Choroid plexus epithelial cell (primary cell): ENCODE measurements at places on chromosomes 13 and 19.

DNA sequence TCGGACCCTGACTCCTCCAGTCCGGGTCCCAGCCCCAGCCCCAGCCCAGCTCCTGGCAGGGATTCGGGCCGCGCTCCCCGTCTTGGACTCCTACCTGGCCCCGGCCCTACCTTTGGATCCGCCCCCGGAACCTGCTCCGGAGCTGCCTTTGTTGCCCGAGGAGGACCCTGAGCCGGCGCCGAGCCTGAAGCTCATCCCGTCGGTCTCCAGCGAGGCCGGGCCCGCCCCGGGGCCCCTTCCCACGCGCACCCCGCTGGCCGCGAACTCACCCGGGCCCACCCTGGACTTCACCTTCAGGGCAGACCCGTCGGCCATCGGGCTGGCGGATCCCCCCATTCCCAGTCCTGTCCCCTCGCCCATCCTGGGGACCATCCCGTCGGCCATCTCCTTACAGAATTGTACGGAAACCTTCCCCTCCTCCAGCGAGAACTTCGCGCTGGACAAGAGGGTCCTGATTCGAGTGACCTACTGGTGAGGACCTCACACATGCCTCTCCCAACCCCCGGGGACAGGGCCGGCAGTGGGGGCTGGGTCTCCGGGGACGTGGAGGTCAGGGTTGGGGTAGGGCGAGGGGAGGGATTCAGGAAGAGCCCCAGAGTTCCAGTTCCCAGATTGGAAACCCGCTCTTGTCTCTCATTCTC is 732 bp downstream of the SELENOV start:
- DNase-seq, result no peak

- DNase-seq, result peak; percentile 68
Measured at GRCh38 chr13:113724780-113725315, 34.2 kb upstream of the TMEM255B start.

DNA sequence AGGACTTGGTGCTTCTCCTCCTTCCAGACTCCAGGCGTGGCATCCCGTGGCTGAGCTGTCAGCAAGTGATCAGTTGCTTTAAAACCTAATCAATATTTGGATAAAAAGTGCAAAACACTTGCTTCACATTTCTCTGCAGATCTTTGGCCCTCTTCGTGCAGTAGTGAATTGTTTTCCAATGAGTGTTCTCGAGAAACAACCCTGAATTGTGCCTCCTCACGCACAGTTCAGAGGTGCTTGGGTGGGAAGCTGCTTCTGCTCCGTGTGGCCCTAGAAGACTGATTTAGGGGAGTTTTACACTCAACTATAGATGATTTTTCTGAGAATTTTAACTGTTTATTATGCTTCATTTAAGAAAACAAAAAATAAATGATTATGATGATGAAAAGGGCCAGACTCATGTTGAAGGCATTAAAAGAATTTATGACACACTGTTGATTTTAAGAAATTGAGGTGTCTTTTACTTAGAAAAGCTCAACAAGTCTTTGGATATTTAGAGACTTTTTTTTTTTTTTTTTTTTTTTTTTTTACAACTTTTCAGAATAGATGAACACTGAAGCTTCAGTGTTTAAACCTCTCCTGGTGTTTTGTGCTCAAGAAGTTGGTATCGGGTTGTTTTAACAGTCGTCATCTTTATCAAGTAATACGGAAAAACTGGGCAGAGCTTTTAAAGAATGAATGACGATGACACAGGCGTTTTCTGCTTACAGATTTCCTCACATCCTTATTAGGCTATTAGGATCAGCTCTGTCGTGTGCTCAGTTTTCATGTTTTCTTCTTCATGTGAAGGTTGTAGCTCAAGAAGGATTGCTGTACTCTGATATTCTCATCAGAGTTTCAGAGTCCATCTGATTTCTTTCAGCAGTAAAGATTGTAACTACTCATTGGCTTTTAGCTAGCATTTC is 39.5 kb upstream of the TEX29 start:
- peak; percentile 78 for DNase-seq

DNA sequence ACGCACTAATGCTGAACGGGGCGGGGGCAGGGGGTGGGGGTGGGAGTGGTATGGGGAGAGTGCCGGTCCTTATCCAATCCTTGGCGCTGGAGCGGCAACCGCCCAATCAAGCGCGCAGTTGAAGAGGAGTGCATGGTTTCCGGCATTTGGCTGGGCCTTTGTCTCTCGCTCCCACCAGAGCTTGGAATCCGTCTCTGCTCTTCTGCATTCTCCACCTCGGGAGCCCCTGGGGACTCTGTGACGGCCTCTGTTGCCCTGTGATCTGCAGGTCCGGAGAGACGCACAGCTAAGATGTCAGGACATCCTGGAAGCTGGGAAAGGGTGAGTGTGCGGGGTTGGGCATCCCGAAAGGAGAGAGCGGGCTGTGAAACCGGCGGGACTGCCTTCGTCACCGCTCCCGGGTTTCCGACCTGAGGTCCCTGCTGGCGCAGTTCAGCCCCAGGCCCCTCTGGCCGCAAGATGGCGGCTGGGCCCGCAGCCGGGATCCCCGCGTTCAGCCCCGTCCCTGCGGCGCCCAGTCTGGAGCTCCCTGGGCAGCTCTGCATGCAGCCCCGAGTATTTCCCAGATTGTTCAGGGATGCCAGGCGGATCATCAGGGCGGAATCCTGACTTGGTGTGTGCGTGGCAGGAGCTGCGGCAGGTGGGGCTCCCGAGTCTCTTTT is 53.6 kb upstream of the ZNF254 start:
- peak; percentile 97 for DNase-seq

DNA sequence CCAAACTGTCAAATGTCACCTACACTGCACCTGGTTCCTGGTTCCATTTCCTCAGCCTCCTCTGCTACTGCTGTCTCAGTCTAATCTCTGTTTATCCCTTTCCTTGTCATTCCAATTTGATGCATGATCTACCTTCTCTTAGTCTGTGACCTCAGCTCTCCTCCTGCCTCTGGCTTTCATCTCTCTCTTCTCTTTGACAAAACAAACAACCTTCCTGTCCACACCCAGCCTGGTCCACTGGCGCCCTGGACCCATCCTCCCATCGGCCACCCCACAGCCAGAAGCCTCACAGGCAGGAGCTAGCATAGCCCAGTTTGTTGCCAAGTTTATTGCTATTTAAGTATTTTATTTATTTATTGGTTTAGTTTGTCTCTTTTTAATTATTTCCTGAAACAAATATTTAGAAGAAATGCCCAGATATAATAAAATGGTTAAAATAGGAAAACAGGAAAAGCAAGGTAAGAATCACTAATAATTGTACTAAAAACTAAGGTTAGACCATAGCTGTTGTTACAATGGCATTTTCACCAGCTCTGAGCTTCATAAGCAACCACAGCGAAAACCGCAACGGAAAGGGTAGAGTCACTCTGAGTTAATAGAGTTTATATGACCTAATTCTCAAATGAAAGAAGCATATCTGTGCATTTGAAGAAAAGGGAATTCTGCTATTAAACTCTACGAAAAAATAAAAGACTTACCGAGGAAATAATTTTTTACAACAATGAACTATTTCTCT is 68.6 kb downstream of the EFNB2 start:
- peak; percentile 77 for DNase-seq

DNA sequence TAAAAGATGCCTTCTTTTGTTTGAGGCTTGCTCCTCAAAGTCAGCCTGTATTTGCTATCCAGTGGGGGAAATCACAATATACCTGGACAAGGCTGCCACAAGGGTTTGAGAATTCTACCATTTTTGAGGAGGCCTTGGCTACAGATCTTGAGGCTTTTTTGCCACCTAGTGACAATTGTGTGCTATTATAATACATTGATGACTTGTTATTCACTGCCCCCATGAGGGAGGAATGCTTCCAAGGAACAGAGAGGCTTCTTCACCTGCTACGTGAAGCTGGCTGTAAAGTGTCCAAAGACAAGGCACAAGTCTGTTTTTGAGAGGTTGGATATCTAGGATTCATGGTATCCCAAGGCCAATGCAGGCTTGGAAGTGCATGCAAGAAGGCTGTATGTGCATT is 72.5 kb downstream of the ZNF708 start:
- peak; percentile 44 for DNase-seq

DNA sequence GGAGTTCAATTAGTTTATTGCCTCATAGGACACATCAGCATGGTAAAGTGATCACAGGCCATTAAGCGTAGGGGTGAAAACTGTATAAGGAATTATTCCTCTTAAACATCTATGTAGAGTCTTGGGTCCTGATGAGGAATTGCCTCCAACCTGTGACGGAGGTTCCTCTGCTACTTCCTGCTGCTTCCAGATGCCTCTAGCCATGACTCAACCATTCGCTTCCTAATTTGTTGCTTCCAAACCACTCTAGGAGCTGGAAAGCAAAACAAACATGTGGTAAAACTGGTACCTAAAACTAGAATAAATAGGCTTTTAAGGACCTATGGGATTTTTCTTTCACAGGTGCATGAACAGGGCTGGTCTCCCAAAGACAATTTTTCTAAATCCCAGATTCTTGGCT is 253.8 kb downstream of the KLF12 start:
- DNase-seq, result peak; percentile 56

- peak; percentile 98 for DNase-seq
Measured at GRCh38 chr13:67023130-67023876, 206.8 kb downstream of the PCDH9 start.

- DNase-seq, result no peak
Measured at GRCh38 chr19:20171285-20171684, 4.3 kb downstream of the ZNF486 start.

DNA sequence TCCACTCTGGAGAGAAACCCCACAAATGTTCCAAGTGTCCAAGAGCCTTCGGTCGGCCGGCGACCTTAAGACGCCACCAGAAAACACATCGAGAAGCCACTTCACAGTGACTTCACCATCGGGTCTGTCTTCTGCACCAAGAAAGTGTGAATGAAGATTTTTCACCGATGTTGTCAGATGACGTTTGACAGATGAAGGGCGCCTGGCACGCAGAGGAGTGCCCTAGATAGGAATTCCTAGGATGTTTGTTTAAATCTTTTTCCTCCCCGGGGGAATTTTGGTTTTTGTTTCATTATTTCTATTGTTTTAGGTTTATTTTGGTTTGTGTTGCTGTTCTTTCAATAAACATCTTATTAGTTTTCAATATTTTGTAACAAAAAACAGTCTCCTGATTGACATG is 7.0 kb downstream of the ZSCAN5C start:
- DNase-seq, result no peak

GRCh38 chr19:55212447-55212846 is 3.1 kb upstream of the PTPRH start:
- DNase-seq, result no peak

DNA sequence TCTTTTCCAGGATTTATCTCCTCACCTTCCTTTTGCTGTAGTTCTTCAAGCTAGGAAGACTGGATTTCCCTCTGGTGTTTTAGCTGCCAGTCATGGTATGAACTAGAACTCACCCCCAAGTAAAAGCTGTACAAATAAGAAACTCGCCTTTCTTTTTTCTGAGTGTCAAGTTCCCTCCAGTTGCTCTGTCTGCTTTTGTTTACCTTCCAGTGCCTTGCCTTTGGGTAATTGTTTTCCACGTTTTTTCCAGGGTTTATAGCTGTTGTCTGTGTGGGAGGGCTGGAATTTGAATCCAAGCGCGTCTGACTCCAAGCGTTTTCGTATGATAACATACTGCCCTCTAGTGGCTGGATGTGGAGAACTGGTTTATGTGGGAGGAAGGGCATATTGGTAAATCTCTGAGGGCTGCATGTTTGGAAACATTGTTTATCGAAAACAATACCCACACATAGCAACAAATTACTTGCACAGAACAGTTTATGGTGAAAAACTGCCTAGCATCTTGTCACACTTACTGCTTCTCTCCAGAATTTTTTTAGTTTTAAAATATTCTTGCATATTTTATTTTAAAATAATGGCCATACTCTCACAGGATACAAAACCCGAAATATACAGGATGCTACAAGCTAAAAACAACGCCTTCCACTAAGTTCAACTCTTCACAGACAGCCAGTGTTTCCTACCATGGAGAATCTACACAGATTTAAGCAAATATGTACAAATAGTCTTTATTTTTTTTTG is 19.2 kb downstream of the RCN3 start:
- DNase-seq, result peak; percentile 93

DNA sequence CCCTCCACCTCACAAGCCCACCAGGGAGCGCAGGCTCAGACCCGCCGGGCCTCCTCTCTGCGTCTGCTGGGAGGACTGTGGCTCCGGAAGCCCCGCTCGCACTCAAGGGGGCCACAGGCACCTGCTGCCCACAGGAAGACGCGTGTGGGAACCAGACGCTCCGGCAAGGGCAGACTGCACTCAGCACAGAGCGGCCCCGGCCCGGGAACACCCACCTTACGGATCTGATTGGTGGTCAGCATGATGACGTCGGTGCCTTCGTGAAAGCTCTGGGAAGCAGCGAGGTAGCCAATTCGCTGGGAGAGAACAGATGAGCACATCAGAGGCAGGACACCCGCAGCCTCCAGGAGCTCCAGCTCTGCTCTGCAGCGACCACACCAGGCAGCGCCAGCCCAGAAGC is 14.6 kb downstream of the AP3D1 start:
- no peak for DNase-seq

DNA sequence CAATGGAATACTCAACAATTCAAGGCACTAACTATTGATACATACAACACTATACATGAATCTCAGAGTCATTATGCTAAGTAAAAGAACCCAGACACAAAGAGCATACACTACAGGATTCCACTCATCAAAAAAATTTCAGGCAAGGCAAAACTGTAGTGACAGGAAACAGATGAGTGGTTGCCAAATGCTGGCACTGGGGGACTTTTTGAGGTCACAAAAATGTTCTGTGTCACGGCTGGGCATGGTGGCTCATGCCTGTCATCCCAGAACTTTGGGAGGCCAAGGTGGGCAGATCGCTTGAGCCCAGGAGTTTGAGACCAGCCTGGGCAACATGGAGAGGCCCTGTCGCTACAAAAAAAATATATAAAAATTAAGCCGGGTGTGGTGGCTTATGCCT is 129.4 kb downstream of the KL start:
- DNase-seq, result no peak

- no peak for DNase-seq
Measured at GRCh38 chr19:1153891-1154730, 20.0 kb downstream of the SBNO2 start.

- no peak for DNase-seq
Measured at GRCh38 chr13:86909318-86909717, 761.9 kb upstream of the SLITRK5 start.

DNA sequence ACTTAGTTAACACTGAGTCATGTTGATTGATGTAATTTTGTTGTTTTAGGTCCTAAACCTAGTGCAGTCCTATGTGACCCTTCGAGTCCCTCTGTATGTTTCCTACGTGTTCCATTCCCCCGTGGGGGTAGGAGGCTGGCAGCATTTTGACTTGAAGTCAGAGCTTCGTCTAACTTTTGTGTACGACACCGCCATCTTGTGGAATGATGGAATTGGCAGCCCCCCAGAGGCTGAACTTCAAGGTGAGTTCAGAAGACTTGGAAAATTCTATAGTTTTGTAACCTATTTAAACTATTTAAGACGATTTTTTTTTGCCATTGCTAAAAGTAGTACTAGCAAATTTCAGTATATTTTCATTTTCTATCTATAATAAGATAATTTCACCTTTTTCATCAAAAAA is 117.9 kb downstream of the STOML3 start:
- peak; percentile 51 for DNase-seq
